ENCODE measurements at places on chromosomes 3 and 15. TPM values are rescaled to one million over a fixed set of nuclear protein-coding genes. Genes with fewer than 3 reads are reported as not detected.

DNA sequence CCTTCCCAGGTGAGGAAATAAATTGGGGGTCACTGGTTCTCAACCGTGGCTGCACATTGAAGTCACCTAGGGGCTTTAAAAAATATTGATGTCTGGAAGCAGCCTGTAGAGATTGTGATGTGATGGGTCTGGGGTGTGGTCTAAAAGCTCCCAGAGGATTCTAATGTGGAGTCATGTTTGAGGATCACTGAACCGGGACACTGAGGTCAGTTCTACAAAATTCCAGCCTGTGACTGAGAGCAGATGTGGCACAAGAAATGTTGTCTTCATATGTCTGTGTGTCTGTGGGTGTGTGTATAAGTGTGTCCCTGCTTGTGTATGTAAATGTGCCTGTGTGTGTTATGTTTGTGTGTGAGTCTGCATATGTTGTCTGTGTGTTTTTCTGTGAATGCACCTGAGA, 79.9 kb downstream of the TLE3 start:
- no peaks in the 10 kb centered on the region for H3K4me1 ChIP-seq
- no peak for DNase-seq
- no peaks in the 10 kb centered on the region for H3K36me3 ChIP-seq
- no peak overlapping the region for H3K27ac ChIP-seq
- H3K27me3 ChIP-seq = no peaks in the 10 kb centered on the region

Gene PCSK6
- 12.8 TPM for total RNA-seq

- H3K4me1 ChIP-seq = peaks cover 72% of the 10 kb centered on the region
- peak overlapping the region; percentile 70 for H3K4me3 ChIP-seq
- H3K27ac ChIP-seq = peak overlapping the region; percentile 92
- no peaks in the 10 kb centered on the region for H3K27me3 ChIP-seq
- peak; percentile 20 for DNase-seq
- peaks cover 34% of the 10 kb centered on the region for H3K36me3 ChIP-seq
Observed at GRCh38 chr3:36991923-36992805, 767 bp downstream of the EPM2AIP1 start.

Gene AGBL1
- 13.3 TPM for total RNA-seq

GRCh38 chr3:139106013-139106932, 61.6 kb upstream of the PRR23C start:
- no peak overlapping the region for H3K4me3 ChIP-seq
- H3K4me1 ChIP-seq = no peaks in the 10 kb centered on the region
- H3K27me3 ChIP-seq = no peaks in the 10 kb centered on the region
- H3K27ac ChIP-seq = no peak overlapping the region
- no peaks in the 10 kb centered on the region for H3K36me3 ChIP-seq
- no peak for DNase-seq

Gene GOLGA8M
- total RNA-seq = 0.61 TPM

Gene KLHL24
- total RNA-seq = 301 TPM

DNA sequence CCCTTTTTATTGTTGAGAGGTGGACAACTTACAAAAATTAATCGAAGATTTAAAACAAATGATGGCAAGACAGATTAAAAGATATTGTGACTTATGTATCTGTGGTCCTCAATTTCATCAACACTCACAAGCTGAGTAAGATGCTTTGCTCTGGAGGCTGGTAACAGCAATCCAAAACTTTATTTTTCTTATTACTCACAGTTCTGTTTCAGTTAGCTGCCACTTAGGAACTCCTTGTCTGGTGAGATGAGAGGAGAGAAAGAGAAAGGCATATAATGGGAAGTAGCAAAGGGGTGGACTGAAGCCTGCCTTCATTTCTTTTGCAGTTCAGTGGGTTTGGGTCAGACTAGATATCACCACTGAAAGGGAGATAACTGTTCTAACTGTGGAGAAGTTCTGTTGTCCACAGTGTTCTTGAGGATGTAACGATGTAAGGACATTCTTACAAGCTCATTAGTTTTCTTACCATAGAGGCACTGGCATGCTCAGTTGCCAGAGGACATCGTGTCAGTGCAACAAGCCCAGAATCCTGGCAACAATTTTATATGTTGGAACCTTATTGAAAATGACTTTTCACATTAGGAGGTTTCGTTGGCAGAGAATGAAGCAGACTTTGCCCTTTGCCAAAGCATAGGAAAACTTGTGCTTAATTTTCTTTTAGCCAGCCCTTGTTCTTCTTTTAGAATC, 93.6 kb downstream of the PLCL2 start:
- H3K27ac ChIP-seq = no peak overlapping the region
- no peaks in the 10 kb centered on the region for H3K36me3 ChIP-seq
- peaks cover 16% of the 10 kb centered on the region for H3K4me1 ChIP-seq
- H3K27me3 ChIP-seq = no peaks in the 10 kb centered on the region

GRCh38 chr3:131903988-131904415, 130.8 kb downstream of the CPNE4 start:
- no peak overlapping the region for H3K27ac ChIP-seq
- H3K27me3 ChIP-seq = no peaks in the 10 kb centered on the region
- DNase-seq = no peak
- no peaks in the 10 kb centered on the region for H3K36me3 ChIP-seq

- no peaks in the 10 kb centered on the region for H3K27me3 ChIP-seq
- peak overlapping the region; percentile 93 for H3K4me3 ChIP-seq
- no peak for DNase-seq
- H3K4me1 ChIP-seq = peaks cover 9% of the 10 kb centered on the region
- H3K36me3 ChIP-seq = peaks cover 32% of the 10 kb centered on the region
- H3K27ac ChIP-seq = peak overlapping the region; percentile 83
Observed at GRCh38 chr3:149752788-149753136, 473 bp upstream of the COMMD2 start.

Gene SCAPER
- total RNA-seq = 19.6 TPM

Gene SERF2
- 603 TPM for total RNA-seq

DNA sequence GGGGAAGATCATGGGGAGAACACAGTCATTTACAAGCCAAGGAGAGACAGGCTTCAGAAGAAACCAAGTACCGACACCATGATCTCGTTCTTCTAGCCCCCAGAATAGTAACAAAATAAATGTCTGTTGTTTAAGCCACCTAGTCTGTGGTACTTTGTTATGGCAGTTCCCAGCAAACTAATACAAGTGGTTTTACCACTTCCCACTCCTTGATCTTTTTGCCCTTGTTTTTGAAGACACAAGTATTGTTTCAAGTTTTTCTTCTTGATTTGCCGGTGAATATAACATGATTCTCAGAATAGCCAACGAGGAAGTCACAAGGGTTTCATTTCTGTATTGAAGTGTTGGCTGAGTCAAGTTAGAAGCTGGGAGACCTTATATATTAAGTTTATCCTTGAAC, 220.3 kb downstream of the SOX2 start:
- no peak overlapping the region for H3K27ac ChIP-seq
- DNase-seq = no peak
- no peak overlapping the region for H3K4me3 ChIP-seq
- H3K4me1 ChIP-seq = no peaks in the 10 kb centered on the region

GRCh38 chr3:123067689-123068600, 1.1 kb downstream of the PDIA5 start:
- peak overlapping the region; percentile 69 for H3K27ac ChIP-seq
- no peaks in the 10 kb centered on the region for H3K27me3 ChIP-seq
- H3K4me3 ChIP-seq = peak overlapping the region; percentile 75
- DNase-seq = no peak
- peaks cover 6% of the 10 kb centered on the region for H3K4me1 ChIP-seq
- H3K36me3 ChIP-seq = no peaks in the 10 kb centered on the region

Measured in gastrocnemius medialis (tissue), 4 donors.